ENCODE measurements at places on chromosomes 3 and 15.

- DNase-seq = no peak
Measured at GRCh38 chr3:46242120-46242519, at the start of gene CCR3. Gene CCR3 (plus strand): TSS chr3:46242460. CDS start chr3:46265159, 22,699 bp downstream.

- no peak for DNase-seq
Measured at GRCh38 chr15:67085818-67086636, 20.6 kb downstream of the SMAD3 start.

DNA sequence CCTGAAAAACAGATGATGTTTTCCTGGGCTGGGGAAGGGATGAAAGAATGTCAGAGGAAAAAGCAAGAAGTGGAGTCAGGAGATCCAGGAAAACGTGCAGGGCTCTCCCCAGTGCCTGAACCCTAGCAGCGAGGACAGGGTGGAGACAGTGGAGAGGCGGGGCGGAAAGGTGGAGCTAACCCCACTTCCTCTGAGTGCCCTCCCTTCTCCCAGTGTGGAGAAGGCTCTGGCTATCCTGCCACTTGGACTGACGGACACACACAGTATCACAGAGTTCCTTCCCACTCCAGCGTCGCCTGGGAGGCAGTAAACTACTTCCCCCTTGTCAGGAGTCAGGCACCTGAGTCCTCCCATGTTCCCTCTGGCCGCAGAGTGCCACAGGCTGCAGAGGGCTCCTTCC lies 125.3 kb upstream of the CHRNA7 start:
- no peak for DNase-seq

- DNase-seq = no peak
Measured at GRCh38 chr3:38730281-38730680, 80.8 kb upstream of the SCN5A start.

GRCh38 chr3:170889132-170889531 lies 19.1 kb upstream of the RPL22L1 start:
- no peak for DNase-seq

DNA sequence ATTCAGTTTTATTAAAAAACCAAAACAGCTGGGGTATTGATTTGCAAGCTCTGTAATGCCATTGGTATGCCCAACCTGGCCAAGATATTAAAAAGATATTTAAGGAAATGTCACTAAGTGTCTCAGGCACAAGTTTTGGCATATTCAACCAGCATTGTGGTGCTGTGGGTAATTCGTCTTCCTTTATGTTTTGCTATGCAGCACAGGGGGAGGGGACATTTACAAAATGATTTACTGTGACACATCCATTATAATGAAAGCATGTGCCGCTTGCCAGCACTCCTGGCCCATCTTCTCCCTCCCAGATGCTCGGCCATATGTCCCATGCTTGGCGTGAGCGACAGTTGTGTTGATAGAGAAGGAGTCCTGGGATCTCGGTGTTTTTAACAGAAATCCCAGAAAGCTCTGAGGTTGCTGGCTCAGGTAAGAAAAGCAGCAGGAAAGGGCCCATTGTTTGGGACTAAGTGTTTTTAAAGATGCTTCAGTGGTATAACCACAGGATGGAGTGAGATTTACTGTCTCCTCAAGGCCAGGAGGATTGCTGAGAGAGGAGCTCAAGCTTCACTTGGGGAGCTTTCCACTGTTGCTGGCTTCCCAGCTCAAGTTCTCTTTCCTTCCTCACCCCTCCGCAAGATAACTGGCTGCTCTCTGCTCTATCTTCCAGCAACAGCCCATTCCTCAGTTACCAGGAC lies 158.2 kb upstream of the TSC22D2 start:
- no peak for DNase-seq

DNA sequence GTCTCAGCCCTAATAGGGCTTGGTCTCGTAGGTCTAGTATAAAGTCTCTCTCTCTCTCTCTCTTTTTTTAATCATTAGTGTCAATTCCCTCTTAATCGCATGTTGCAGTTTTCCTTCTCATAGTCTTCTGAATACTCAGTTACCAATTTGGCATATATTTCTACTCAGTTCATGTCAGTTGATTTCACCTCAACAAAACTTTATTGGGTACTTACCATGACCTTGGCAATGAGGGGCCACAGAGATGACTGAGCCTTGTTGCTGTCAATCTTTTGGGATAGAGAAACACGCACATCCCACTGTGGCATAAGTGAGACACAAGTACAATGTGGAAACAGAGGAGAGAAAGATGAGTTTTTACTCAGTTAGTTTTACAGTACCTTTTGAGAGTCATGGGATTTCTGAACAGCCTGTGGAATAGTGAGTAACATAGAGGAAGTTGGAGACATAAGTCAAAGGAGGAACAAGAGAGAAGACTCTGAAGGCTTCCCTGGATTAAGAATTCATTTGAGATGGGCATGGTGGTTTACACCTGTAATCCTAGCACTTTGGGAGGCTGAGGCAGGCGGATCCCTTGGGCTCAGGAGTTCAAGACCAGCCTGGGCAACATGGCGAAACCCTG lies 150.2 kb upstream of the CBLB start:
- DNase-seq = no peak

DNA sequence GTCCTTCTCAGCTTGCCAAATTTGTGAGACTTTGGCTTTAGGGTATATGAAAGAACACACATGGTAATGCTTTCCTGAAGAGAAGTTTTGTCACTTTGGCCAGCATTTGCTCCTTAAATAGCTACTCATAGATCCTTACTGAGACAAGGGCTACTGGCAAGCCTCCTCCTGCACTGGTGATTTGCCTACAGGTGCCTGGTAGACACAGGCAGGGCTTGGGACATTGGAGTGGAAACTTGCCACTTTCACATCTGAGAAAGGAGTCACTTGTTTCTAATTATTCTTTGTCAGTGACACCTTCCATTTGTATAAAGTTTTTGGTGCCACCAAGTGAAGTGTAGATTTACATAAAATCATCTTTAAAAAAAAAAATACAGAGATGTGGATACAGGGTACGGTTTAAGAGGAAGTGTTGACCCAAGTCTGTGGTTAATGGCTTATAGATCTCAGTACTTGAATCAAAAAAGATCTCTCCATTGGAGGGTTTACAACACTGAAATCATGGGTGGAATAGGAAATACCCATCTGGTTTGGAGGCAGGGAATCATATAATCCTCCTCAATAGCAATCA lies 132.8 kb upstream of the GADL1 start:
- DNase-seq = no peak

- DNase-seq = no peak
Measured at GRCh38 chr15:64858021-64858575, 16.4 kb downstream of the PLEKHO2 start.

DNA sequence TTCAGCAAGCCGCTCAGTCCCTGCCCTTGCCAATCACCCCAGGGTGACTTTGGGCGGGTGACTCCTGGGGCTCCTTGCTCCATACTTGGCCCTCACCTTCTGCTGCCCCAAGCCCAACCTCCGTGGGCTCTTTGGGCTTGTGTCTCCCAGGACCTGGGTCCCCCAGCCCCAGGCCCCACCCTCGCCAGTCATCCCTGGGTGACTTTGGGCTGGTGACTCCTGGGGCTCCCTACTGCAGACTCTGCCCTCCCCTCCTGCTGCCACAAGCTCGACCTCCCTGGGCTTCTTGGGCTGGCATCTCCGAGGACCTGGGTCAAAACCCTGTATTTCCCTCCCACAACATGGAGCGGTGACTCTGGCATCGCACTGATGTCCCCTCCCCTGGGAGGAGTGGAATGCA lies 151.5 kb downstream of the GOLGA6L4 start:
- DNase-seq = no peak

GRCh38 chr3:51934139-51934850 lies 7.4 kb downstream of the RRP9 start:
- no peak for DNase-seq

GRCh38 chr3:89059211-89059925 lies 48.1 kb upstream of the EPHA3 start:
- DNase-seq = no peak

- no peak for DNase-seq
Measured at GRCh38 chr15:65619626-65620290, 2.0 kb upstream of the SLC24A1 start.

DNA sequence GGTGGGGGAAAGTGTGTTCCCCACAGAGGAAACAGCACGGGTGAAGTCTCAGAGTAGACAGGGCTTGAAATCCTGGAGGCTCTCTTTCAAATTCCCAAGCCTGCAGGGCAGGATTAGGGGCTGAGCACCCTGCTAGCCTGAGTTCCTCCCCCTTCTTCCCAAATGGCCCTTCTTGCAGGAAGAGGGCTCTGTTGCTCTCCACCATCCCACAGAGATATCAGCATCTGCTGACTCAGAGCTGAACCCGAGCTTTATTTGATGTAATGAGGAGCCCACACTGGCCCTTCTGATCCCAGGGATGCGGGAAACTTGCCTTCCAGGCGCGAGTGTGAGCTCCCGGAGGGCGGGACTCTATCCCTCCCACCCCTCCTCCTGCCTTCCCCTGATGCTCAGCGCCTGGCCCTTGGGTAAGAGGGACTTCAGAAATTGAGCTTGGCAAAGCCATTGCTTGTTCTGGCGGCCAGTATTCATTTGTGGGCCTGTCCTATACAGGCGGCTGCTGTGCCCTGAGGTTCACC lies 1.4 kb upstream of the STRA6 start:
- DNase-seq = peak; percentile 38

- no peak for DNase-seq
Measured at GRCh38 chr3:129517516-129517915, 10.9 kb upstream of the RHO start.
